LNCaP clone FGC (cell line): ENCODE measurements at places on chromosomes 6 and 20.

GRCh38 chr20:57473246-57474048 is 51.5 kb downstream of the CTCFL start:
- DNase-seq: no peak

GRCh38 chr20:10306440-10307358 is 88.1 kb downstream of the SNAP25 start:
- no peak for DNase-seq

- DNase-seq: peak; percentile 97
Measured at GRCh38 chr20:17594443-17594842, 24.6 kb downstream of the DSTN start.

- no peak for DNase-seq
Measured at GRCh38 chr20:44723391-44723790, 8.2 kb downstream of the CCN5 start.

GRCh38 chr6:154606457-154606856 is 96.0 kb upstream of the CNKSR3 start:
- no peak for DNase-seq

DNA sequence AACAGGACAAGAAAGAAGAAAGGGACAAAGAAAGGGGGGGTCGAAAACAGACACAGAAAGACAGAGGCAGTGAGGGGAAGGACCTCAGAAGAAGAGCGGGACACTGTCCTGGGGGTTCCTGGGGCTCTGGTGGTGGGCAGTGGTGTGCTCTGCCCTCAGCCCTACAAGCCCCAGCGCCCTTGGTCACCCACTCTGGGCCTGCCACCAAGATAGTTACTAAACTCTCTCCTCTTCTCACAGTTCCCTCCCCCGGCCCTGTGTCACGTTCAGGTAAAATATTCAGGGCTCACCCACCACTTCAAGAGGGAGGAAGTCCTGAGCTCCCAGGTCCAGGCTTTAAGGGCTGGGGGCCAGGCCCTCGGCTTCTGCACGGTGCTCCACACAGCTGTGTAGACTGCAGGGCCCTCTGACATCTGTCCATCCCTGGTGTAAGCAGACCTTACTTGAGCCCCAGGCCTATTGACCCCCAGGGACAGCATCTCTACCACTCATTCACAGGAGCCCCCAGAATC is 87.4 kb downstream of the MRPL14 start:
- DNase-seq: no peak

DNA sequence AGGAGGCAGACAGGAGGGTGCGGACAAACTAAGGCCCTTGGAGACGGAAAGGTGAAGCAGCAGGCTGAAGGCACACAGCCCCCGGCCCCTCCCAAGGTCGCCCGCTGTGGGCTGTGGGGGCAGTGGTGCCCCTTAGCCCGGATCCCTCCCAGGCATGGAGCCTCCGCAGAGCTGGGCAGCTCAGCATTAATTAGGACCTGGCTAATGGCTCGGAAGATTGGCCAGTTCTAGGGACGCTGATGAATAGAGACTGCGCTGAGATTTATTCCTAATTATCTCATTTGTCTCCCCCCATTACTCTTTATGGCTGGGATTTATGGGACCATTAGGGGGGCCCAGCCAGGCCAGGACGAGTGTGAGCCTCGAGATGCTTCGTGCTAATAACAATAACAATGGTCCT is 20.4 kb downstream of the MDFI start:
- DNase-seq: no peak

DNA sequence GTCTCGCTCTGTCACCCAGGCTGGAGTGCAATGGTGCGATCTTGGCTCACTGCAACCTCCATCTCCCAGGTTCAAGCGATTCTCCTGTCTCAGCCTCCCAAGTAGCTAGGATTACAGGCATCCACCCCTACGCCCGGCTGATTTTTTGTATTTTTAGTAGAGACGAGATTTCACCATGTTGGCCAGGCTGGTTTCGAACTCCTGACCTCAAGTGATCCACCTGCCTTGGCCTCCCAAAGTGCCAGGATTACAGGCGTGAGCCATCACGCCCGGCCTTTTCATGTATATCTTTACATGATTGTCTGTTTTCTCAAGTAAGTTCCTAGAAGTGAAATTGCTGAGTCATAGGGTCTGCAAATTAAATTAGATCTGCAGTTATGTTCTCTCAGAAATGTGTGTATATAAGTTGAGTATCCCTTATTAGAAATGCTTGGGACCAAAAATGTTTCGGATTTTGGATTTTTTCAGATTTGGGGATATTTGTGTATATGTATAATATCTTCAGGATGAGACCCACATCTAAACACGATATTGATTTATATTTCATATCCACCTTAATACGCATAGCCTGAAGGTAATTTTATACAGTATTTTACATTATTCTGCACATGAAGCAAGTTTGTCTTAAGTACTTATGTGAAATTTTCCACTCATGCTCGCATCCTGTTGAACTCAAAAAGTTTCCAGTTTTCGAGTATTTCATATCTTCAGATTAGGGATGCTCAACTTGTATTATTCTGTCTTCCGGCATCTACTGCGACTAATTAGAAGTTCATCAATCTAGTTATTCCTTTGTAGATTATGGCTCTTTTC is 40.4 kb downstream of the TAB2 start:
- no peak for DNase-seq

DNA sequence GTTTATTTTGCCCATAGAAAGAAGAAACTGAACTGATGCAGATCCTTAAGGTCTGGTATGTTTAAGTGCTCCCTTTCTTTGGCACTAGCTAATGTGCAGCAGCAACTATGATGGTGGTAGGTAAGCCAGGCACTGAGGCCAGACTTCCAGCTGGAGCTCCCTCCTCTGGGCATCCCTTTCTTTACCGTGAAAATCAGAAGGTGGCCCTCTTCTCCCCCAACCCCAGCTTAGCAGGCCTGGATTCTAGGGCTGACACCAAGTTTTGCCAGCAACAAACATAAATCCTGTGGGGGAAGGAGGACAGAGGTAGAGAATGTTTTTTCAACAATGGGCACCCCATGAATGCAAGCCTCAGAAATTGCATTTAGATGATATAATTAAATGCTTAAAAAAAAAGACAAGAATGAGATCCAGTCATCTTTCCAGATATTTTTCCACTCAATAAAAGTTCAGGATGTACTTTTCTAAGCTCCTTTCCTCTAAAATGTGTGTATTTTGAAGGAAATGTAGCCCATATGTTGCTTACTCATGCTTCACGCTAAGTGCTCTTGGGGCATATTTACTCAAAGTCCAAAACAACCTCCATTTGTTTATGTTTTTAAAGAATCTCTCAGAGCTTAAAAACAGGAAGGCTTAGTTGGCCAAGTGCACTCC is 123.9 kb upstream of the NXT1 start:
- DNase-seq: no peak

GRCh38 chr6:12158686-12159415 is 131.3 kb upstream of the EDN1 start:
- DNase-seq: no peak

- no peak for DNase-seq
Measured at GRCh38 chr6:155687645-155688044, 232.0 kb upstream of the NOX3 start.

DNA sequence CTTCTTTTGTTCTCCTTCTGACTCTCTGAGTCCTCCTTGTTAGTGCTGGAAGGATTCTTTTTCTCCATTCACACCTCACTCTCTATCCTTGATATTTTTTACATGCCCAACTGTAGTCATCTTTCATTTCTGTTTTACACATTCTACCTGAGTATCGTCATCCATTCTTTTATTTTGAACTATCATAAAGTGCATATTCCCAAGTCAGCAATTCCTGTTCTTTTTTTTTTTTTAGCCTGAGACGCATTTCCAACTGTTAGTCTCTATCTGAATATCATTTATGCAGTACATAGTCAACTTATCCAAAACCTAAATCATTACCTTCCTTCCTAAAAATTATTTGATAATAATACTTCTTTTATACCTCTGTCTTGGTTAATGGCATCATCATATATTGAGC is 207.5 kb downstream of the NKAIN2 start:
- no peak for DNase-seq

GRCh38 chr6:139800837-139801236 is 426.4 kb upstream of the CITED2 start:
- no peak for DNase-seq

DNA sequence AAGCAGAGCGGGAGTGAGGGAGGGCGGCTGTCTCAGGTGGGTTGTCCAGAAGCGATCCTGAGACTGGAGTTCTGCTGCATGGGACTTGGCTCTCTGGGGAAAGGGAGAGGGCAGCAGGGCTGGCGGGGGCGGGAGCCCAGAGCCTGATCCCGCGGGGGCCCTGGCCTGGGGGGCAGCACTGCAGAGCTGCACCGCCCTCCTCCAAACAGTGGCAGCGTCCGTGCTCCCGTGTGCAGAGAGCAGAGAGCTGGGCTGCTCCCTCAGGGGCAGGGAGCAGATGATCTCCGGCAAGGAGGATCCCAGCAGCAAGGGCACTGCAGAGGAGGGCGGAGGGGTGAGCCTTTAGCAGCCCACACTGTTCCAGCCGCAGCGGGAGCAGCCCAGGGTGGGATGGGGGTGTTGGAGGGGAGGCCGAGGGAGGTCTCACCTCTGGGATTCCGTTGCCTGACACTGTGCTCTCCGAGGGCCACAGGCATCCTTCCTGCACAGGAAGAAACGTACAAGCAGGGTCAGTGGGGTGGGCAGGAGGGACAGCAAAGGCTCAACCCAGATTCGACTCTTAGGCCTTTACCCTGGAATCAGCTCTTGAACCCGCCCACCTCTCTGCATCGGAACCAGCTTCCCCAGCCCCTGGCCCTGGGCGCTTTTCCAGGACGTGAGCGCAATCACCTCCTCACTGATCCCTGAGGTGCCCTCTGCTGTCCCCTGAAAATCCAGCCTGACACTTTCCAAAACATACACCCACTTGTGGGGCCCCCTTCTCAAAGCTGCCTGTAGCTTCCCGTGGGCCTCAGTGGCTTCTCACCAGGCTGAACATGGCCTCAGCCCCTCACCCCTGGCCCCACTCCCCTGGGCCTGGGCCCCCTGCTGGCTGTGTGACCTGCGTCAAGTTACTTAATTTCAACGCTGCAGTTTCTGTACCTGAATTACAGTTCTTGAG is 32.6 kb upstream of the ZBP1 start:
- DNase-seq: no peak

- no peak for DNase-seq
Measured at GRCh38 chr6:159945801-159946392, 23.0 kb upstream of the IGF2R start.

- DNase-seq: no peak
Measured at GRCh38 chr6:126076992-126077664, 90.8 kb downstream of the TRMT11 start.

GRCh38 chr20:39036011-39036410 is 73.9 kb downstream of the DHX35 start:
- DNase-seq: no peak

DNA sequence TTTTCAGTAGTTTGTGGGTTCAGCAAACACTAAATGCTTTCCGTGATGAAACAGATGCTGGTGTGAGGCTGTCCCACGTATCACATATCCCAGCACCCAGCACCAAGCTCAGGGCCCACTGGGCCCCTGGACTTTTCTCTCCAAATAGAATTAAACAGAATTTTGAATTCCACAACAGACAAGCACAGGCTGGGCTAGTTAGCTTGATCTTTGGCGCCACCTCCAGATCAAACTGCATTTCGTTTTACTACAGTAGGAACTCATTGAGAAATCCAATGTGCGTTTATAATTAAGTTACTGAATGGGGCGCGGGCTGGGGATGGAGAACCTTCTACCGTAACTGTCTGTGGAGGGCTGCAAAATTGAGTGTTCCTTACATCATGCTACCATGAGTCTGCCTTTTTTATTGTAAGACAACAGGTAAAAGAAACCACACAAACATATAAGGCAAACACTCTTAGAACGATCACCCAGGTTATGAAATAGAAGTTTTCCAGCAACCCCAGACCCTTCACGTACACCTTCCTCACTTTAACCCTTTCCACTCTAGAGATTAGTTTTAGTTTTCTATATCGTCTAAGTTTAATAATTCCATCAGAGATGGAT is 107.8 kb downstream of the ZFP64 start:
- DNase-seq: peak; percentile 19

GRCh38 chr20:22762576-22763256 is 178.3 kb upstream of the FOXA2 start:
- no peak for DNase-seq
